ENCODE measurements at places on chromosomes 6 and 20. TPM values are rescaled to one million over a fixed set of nuclear protein-coding genes. Genes with fewer than 3 reads are reported as not detected.

Gene MAP3K5
- polyA plus RNA-seq: 25.9 TPM

GRCh38 chr20:6339176-6339575 is 216.3 kb upstream of the FERMT1 start:
- no peak for DNase-seq

DNA sequence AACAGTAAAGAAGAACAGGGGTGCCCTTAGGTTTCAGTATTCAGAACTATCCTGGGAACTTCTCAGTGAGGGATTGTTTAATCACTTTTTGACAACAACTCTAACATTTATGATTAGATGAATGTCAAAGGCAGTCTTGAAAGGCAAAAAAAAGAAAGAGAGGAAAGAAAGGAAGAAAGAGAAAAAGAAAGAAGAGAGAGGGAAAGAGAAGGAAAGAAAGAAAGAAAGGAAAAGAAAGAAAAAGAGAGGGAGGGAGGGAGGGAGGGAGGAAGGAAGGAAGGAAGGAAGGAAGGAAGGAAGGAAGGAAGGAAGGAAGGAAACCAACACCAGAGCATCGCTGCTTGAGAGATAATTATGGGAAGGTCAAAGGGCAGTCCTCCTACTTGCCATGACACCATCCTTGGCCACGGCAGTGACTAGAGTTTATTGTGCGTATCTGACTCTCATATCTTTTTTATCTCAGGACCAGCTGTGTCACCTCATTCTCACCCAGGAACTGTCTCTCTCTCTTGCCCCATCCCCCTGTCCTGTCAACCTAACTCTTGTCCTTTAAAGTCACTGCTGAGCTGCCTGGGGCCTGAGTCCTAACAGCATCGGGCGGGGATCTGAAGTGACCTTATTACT is 96.8 kb upstream of the ATXN1 start:
- DNase-seq: no peak

DNA sequence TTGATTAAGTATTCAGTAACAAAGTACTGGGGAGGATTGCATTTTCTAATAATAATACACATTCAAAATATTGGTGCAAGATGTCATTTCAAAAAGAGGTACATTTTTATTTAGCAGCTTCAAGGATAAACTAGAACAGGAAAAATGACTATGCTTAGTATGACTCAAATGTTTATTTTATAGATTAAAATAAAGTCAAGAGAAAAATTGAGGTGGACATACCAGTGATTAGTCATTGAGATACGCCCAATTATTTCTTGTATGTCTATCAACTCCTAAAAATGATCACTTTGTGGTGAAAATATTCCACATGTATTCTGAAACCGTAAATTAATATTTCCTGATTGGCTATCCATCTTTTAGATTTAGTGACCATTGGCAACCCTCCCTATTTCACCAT is 96.7 kb downstream of the PHF3 start:
- no peak for DNase-seq

Gene VSTM2L
- polyA plus RNA-seq: not detected

Gene CTCFL
- not detected for polyA plus RNA-seq

Gene MOXD1
- polyA plus RNA-seq: not detected

DNA sequence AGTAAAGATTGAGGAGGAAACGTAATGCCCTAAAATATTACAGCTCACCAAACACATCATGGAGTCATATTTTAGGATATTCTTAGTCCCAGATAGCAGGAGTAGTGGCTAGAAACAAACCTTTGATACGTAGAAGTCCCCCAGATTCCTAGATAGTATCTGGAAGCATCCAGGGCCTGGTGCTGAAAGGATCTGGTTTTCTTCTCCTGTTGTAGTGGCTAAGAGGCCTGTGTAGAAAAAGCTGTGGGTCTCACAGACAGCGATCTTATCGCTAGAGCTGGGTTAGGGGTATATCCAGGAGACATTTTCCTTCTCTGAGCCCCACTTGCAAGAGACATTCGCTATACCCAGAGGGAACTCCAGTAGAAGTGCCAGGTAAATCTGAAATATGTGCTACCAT is 139.9 kb downstream of the KCNQ5 start:
- DNase-seq: no peak

Gene MAFB
- not detected for polyA plus RNA-seq

DNA sequence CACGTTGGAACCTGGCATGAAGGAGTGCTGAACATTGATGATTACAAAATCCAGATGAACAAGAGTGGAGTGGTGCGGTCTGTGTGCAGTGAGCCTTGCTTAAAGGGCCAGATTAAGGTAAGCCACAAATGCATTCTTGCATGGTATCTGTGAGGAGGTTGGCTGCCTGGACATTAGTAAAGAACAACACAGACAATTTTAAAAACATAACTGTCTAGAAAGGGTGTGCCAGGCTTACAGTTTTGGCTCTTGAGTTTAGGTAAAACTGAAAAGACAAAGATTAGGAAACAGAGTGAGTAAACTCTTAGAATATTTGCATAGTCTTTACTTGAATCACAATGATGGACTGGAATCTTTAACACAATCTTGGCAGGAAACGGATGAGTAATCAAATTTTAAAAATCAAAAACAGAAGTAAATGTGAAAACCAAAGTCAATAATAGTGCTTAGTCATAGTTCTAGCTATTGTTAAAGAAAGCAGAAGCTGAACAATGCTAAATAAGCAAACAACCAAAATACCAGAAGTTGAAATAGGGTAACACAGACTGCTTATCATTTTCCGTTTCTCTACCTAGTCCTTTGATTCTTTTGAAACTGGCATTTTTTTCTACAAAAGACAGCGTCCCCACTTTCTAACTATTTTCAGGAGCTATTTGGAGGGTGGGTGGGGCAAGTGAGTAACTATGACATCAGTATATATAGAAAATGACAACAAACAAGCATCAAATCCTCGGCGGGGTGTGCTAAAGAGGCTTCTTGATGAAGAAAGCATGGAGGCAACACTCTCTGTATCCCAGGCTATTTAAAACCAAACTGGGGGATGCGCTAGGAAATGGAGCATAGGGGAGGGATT is 185.8 kb upstream of the RAB32 start:
- DNase-seq: peak; percentile 5

DNA sequence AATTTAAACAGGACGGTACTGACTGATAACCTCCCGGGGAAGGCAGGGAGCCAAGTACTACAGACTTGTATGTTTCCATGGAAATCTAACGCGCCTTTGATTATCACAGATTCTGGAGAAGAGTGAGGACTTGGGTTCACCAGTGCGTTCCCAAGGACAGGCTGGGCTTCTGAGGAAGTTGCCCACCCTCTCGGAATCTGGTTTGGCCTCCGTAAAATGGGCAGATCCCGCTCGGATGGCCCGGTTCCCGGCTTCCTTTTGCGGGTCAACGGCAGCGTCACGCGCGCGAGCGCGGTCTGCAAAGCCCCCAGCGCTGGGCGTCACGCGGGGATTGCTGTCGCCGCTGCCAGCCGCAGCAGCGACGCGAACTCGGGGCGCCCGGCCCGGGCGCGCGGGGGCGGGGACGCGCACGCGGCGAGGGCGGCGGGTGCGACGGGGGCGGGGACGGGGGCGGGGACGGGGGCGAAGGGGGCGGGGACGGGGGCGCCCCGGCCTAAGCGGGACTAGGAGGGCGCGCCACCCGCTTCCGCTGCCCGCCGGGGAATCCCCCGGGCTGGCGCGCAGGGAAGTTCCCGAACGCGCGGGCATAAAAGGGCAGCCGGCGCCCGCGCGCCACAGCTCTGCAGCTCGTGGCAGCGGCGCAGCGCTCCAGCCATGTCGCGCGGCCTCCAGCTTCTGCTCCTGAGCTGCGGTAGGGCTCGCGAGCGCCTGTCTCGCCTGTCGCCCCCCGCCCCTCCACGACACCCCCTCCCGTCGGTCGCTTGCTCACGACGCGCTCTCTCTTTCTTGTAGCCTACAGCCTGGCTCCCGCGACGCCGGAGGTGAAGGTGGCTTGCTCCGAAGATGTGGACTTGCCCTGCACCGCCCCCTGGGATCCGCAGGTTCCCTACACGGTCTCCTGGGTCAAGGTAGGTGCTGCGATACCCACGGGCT is at the start of gene CD83:
CD83 (plus strand) TSS at position 615 of the 933 bp plus-strand sequence; CDS start at position 655, 40 bp downstream.
- peak; percentile 91 for DNase-seq

GRCh38 chr6:44444853-44445252 is 57.3 kb downstream of the CDC5L start:
- no peak for DNase-seq

GRCh38 chr6:33768644-33769120 is 20.2 kb downstream of the LEMD2 start:
- DNase-seq: peak; percentile 70

Gene GINS1
- 0.54 TPM for polyA plus RNA-seq

Gene HSPA1L
- polyA plus RNA-seq: 4.2 TPM

DNA sequence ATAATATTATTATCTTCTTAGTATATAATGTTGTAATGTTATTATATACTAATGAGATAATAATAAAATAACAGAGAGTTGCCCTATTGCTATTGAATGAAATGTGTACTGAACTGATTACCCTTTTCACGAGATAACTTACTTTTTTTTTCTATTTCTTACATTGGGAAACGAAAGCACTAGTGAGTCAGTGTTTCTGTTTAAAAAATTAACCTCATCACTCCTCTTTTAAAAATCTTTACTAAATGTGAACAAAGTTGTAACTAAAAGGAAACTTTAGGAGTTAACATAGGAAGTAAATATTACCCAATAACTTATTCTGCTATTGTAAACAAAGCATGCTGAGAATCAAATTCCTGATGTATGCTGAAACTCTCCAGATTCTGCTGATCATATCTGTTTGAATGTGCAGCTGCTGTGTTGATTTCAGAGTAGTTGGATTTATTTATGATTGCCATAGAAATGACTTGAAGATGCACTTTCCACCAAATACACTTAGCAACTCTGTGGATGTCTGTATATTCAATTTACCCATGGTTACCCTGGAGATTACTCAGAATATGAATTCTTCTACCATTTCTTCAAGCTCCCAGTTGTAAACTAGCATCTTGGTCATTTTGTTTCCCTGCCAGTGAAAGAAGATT is 523.4 kb downstream of the TENT5A start:
- DNase-seq: no peak

Measured in CD4-positive, CD25-positive, alpha-beta regulatory T cell (primary cell).